T-helper 1 cell (primary cell): ENCODE measurements at places on chromosomes 5 and 9.

DNA sequence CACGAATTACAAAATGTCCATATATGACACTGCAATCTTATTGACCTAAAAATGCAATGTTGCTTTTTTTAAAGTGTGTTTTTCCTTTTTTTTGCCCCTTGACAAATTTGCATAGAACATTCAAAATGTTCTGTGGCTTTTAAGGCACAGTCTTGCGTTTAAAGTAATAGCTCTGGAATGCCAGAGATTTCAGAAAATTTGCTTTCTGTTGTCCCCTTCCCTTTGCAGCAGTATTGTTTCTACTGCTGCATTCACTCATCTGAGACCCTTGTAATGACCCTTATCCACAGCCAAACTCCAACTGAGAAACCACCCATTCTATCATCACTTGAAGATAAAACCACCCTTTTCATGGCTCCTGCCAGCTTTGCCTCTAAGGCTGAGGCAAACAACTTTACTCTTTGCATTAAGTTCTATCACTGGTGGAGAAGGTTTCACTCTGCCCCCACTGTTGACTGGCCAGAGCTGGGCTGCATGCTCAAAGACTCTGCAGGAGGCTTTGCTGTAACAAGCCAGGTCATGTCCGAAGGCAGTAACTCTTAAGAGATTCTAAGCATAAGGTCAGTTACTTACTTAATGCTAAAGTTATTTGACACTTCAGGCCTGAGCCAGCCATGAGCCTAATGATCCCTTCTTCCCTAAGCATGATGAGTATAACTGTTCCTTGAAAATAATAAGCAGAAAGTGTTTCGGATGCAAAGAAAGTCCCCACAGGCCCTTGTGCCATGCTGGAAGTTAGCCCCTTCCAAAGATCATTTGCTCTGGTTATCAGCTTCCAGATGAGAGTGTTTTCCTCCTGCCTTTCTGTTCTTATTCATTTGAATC lies 101.9 kb downstream of the CD180 start:
- DNase-seq = no peak

DNA sequence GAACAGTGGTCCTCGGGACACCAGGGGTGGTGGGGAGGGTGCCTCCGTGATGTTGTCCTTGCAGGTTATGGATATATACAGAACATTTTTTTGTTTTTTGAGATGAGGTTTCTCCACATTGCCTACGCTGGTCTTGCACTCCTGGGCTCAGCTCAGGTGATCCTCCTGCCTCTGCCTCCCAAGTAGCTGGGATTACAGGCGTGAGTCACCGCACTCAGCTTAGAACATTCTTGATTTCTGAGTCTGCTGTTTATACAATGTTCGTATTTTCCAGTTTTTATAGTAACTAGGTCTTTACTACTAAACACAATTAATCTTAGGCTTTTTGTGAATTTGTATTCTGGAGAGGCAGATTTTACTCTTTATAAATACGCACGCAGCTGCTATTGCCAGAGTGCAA lies 6.0 kb downstream of the PMPCA start:
- DNase-seq = no peak

GRCh38 chr5:99334936-99335335 lies 406.1 kb upstream of the CHD1 start:
- no peak for DNase-seq

GRCh38 chr5:176185133-176185733 lies 53.0 kb upstream of the SIMC1 start:
- DNase-seq = no peak

DNA sequence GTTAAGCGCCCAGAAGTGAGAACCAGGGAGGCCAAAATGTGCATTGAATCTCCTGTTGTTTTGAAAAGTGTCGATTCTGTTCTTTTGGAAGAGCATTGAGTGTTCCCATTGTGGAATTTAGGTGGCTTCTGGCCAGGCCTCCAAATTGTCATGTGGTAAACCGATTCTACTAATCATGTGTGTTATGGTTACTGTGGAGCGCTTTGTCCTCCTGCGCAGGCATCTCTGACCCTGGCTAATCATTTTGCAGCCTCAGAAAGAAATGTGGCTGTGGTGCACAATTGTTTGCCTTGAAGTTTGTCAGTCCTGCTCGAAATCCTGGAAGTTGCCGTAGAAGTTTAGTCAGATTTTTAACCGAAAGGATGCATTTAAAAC lies 121.3 kb downstream of the RASGRF2 start:
- DNase-seq = no peak

DNA sequence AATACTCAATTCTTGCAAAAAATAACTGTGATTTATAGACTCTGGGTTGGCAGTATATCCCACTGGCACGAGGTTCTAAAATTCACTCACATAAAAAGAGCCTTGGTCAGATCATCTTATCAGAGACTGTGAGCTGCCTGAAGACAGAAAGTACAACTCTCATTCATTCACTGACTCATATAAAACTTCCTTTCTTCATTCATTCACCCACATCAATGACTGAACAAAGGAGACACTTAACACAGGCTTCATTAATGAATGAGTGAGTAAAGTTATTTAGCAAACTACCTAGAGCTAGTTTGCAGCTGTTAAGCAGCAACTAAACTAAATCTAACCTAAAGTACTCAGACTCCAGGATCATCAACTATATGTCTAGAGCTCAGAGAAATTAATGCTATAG lies 214.7 kb downstream of the DENND1A start:
- no peak for DNase-seq

GRCh38 chr5:150636391-150637244 lies 3.8 kb upstream of the SYNPO start:
- no peak for DNase-seq

DNA sequence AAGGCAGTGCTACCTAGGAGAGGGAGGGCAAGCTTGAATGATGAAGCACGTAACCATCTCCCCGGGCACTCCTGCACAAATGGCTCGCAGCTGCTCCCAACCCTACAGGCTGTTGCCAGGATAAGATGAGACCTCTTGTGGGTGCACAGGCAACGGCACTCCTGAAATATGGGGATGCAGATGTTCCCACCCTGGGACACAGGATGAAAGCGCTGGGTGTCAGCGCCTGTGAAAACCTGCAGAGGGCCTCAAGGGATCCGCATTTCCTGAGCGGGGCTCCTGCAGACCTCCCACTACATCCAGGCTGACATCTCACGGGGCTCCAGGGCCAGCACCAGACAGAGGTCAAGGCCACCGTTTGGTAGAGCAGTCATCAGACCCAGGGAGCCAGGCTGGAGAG lies 60.7 kb downstream of the SMIM23 start:
- no peak for DNase-seq

DNA sequence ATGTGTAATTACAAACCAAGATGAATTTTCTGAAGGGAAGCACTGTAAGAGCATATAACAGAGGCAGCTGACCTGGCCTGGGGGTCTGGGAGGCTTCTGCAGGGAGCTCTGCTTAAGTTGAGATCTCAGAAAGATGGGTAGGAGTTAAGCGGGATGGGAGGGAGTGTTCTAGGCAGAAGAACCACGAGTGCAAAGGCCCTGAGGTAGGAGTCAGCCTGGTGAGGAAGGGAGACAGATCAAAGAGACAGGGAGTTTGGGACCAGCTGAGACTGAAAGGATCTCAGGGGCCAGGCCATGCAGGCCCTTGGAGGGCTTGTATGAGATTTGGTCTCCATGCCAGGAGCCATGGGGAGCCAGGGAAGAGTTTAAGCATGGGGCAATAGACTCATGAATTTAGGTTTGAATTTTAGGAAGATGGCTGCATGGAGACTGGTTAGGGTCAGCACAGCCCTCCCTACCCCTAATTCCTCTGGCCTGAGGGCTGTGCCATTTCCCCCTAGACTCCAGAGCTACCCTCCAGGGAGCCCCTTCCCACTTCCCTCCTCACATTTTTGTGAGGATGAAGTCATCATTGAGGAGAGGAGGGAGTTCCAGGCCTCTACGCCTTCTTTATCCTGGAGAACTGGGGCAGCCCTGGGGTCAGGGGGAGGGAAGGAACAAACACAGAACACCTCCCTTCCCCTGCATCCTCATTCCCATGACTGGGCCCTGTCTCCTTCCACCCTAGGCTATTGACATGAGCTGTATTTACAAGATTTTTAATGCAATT lies 4.8 kb upstream of the ARAP3 start:
- DNase-seq = no peak

- DNase-seq = no peak
These were observed 1452.2 kb upstream of the ACO1 start for GRCh38 chr9:30932226-30932625.

GRCh38 chr5:161064297-161064696 lies 212.3 kb upstream of the ATP10B start:
- DNase-seq = no peak

DNA sequence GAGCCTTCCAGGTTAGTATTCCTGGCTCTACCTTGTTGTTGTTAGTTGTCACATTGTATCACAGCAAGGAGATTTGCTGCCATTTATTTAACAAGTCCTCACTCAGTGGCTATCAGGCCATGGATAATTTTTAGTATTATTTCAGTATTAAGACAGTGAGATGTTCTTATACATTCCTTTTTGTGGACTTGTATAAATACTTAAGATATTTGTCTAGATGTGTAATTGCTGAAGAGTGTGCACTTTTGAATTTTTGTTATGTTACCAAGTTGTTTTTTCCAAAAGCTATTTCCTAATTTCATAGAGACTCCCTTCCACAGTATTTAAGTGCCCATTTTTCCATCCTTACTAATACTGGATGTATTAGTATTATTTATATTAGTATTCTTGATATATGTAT lies 22.0 kb downstream of the SLC36A1 start:
- no peak for DNase-seq

- no peak for DNase-seq
These were observed 96.7 kb upstream of the RETREG1 start for GRCh38 chr5:16713386-16713928.

- DNase-seq = no peak
These were observed 79.2 kb downstream of the OTULIN start for GRCh38 chr5:14743601-14744295.

- DNase-seq = no peak
These were observed at the start of gene MEGF10 for GRCh38 chr5:127290019-127290945. Gene MEGF10, plus strand, starts transcription at chr5:127290796. Its CDS starts 40,513 bp downstream, at chr5:127331309.

- DNase-seq = no peak
These were observed 59.7 kb downstream of the CDH12 start for GRCh38 chr5:22793463-22793862.

- no peak for DNase-seq
These were observed 1.0 kb downstream of the BASP1 start for GRCh38 chr5:17218353-17219005.

GRCh38 chr5:138461343-138462125 lies 3.7 kb upstream of the EGR1 start:
- DNase-seq = no peak

DNA sequence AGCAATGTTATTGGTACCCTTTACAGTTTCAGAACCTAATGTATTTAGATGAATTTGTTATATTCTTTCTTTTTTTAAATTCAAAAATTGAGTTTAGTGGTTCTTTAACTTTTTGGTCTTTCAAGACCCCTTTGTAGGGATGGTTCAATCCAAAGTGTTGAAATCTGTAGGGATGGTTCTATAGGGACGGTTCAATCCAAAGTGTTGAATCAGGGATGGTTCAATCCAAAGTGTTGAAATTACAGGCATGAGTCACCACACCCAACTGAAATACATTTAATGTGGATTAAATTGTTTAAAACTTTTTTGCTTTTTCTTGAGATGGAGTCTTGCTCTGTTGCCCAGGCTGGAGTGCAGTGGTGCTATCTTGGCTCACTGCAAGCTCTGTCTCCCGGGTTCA lies 30.6 kb downstream of the SNX2 start:
- DNase-seq = no peak

DNA sequence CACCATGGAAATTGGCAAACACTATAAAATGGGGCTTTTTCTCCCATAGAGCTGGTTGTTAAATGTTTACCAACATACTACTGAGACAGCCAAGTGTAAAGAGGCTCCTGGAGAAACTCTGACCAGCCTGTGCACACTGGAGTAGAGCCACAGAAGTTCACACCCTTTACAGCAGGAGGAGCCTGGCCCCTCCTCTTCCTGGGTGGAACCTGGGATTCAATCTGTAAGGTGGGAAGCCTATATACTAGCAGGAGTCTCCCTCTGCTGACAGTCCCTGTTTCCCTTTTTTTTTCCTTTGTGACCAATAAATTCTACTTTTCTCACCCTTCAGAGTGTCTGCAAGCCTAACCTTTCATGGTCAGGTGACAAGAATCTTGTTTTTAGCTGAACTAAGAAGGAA lies 10.4 kb upstream of the SLC30A5 start:
- no peak for DNase-seq

DNA sequence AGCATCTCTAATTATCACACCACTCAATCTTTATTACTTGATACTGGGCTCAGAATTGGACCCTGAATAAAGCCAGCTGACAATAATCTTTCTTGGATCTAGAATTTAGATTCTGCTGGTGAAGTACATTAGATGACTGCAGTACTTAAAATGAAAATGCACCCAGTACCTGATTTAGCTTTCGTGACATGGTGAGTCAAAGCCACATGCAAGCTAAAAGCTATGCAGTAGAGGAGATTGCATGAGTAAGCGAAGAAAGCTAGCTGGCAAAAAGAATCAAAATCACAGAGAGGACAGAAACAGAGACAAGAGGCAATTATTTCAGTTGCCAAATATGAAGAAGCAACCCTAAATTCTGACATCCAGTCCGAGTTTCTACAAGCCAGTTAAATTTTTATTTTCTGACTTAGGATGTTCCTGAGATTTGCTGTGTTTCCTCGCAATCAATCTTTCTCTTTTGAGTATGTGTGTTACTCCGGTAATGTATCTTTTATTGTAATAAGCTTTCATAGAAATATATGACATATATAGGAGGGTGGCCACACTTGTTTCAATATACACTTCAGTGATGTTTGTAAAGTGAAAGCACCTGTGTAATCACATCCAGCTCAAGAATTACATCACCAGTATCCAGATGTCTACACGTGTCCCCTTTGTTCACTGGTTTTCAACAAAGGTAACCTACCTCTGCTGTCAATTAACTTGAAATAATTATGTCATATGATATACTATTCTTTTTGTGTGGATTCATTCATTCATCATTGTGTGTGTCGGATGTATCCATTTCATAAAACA lies 101.7 kb downstream of the CDH18 start:
- DNase-seq = no peak

GRCh38 chr5:143362664-143363227 lies 40.7 kb downstream of the NR3C1 start:
- no peak for DNase-seq

DNA sequence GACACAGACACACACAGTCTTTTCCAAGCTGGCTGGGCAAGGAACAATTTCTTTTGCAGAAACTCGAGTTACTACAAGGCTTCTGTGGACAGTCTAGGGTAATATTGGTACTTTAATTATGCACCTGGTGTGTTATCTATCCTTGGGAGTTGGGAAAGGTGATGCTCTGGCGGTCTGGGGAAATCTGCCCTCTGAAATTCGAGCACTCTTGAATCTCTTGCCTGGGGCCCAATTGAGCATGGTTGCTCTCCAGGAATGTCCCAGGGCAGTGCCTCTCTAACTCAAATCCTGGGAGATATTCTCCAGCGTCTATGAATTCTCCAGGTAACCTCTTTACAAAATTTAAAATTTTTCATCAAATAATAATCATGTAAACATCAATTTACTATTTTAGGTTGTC lies 69.3 kb downstream of the KCNIP1 start:
- no peak for DNase-seq

- no peak for DNase-seq
These were observed 95.0 kb upstream of the PRR16 start for GRCh38 chr5:120368923-120369715.

GRCh38 chr9:121331992-121332685 lies 37.9 kb downstream of the STOM start:
- DNase-seq = no peak
